ENCODE measurements at places on chromosomes 1 and 21. TPM values are rescaled to one million over a fixed set of nuclear protein-coding genes. Genes with fewer than 3 reads are reported as not detected.

- no peaks in the 10 kb centered on the region for H3K36me3 ChIP-seq
- DNase-seq, result no peak
- H3K27me3 ChIP-seq, result peaks cover 26% of the 10 kb centered on the region
- no peak overlapping the region for H3K4me3 ChIP-seq
Observed at GRCh38 chr1:152348447-152348846, 11.4 kb downstream of the FLG2 start.

DNA sequence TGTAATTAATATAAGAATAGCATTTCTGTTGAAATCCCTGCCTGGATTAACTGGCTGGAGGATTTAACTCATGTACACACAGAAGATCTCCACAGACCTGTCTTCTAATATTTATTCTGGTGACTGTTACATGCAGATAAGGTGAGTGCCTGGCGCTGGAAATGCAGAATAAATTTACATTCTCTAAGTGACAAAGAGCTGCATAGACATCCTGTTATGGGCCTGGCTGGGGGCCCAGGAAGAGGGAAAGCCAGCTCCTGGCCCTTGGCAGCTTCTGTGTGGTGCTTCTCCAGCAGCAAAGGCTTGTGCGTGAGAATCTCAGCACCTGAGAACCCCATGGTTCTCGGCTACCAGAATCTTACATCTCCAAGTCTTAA is 446.6 kb downstream of the PTPRU start:
- peaks cover under 1% of the 10 kb centered on the region for H3K27me3 ChIP-seq
- H3K4me3 ChIP-seq, result no peak overlapping the region
- peak overlapping the region; percentile 6 for H3K27ac ChIP-seq
- H3K36me3 ChIP-seq, result no peaks in the 10 kb centered on the region
- DNase-seq, result no peak

GRCh38 chr1:180508725-180509097 is 6.3 kb upstream of the ACBD6 start:
- no peaks in the 10 kb centered on the region for H3K36me3 ChIP-seq
- no peak for DNase-seq
- H3K4me3 ChIP-seq, result no peak overlapping the region
- H3K27ac ChIP-seq, result no peak overlapping the region

GRCh38 chr1:87778896-87779295 is 450.2 kb downstream of the LMO4 start:
- no peak overlapping the region for H3K4me3 ChIP-seq
- no peaks in the 10 kb centered on the region for H3K27me3 ChIP-seq
- H3K4me1 ChIP-seq, result no peaks in the 10 kb centered on the region

The TNFSF4 gene
- 1.9 TPM for total RNA-seq

The FCRLB gene
- total RNA-seq, result not detected

The WNT3A gene
- not detected for total RNA-seq

The PRPF38B gene
- 90.3 TPM for total RNA-seq

The C8A gene
- total RNA-seq, result not detected

The FH gene
- 103 TPM for total RNA-seq

The GJB3 gene
- not detected for total RNA-seq

The HTR6 gene
- not detected for total RNA-seq
